AG04450 (cell line): ENCODE measurements at places on chromosomes 11 and 22.

DNA sequence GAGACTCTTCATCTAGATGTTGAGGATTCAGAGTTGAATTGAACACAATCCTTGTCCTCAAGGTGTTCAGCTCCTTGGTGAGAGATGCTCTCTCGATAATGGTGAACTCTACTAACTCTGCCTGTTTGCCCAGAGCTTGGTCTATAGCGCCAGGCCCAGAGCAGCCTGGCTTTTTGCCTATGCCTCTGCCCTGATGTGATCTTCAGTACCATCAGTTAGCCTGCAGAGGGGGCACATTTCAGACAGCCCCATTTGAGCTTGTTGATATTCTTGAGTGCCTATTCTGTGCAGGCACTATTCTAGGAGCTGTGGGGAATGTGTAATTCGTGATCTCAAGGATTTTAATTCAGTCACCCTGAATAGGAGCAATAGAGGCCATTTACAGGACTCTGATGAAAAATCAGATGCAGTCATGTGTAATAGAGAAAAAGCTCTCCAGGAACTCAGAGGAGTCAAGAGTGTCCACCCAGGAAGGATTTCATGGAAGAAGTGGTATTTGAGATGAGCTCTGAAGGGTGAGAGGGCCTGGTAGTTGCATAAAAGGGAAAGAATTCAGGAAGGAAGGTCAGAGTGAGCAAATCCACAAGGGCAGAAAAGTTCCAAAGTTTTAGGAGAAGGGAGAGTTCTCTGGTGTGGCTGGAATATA, 19.3 kb downstream of the GTPBP1 start:
- DNase-seq = no peak

- DNase-seq = no peak
These were observed 82.9 kb upstream of the CRTAM start for GRCh38 chr11:122755409-122755808.

GRCh38 chr11:22197139-22198005, 4.5 kb downstream of the ANO5 start:
- no peak for DNase-seq

DNA sequence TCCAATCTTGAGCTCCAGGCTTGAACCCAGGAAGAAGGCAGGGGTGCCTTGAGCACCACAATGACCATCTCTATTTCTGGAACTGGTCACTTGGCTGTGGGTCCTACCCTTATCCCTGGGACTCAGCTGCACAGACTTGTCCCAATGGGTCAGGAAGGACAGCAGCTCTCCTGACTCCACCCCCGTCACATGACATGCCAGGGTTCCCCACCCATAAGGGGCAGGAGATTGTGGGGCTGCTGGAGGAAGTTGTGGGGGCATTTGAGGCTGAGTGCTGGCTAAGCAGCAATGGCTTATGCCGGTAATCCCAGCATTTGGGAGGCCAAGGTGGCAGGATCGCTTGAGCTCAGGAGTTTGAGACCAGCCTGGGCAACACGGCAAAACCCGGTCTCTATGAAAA, 56.2 kb downstream of the NFAM1 start:
- DNase-seq = no peak

DNA sequence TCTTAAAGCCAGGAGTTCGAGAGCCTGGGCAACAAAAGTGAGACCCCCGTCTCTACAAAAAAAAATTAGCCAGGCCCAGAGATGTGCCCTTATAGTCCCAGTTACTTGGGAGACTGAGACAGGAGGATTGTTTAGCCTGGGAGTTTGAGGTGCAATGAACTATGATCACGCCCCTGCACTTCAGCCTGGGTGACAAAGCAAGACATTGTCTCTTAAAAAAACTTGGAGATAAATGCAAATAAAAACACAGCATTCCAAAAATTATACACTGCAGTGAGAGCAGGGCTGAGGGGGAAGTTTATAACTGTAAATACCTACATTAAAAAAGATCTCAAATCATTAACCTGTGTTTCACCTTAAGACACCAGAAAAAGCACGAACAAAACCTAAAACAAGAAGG, 22.1 kb downstream of the AP2A2 start:
- DNase-seq = no peak

- no peak for DNase-seq
These were observed 92.8 kb downstream of the ARHGAP8 start for GRCh38 chr22:44845191-44845590.

DNA sequence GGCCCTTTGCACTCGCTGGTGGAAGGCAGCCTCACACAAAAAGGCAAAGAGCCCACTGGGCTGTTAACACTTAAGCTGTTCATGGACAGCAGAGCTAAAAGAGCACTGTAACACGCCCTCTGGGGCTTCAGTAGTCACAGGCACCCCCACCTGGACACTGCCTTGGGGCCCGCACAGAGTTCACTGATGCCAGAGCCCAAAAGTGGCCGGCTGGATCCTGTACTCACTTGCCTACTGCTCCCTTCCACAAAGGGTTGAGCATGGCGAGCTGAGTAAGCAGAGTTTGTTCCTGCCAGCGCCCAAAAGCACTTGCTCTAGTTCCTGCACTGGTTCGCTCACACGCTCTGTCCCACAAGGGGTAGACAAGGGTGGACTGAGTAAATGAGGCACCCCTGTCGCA, 78.8 kb downstream of the RELT start:
- no peak for DNase-seq

DNA sequence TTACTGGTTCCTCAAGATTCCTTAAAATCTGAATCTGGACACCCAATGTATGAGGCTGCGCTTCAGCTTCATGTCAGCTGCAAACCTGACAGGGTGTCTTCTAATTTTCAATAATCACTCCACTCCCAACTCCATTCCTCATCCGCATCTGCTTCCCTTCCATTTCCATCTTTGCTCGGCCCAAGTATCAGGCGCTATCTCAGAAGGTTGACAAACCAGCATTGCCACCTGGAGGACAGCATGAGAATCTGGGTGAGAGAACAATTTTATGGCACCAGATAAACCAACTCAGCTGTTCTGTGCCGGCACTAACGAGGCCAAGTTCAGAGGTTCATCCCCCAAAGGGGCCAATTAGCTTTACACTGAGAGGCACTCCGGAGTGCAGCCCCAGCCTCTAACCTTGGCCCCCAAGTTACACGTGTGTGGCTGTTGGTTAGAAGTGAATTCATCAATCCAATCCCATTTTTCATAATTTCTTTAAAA, 79.1 kb upstream of the LMO2 start:
- peak; percentile 4 for DNase-seq

GRCh38 chr11:95121698-95122097, 32.1 kb downstream of the ENDOD1 start:
- no peak for DNase-seq

GRCh38 chr22:31742115-31742514, 7.8 kb downstream of the PRR14L start:
- no peak for DNase-seq

DNA sequence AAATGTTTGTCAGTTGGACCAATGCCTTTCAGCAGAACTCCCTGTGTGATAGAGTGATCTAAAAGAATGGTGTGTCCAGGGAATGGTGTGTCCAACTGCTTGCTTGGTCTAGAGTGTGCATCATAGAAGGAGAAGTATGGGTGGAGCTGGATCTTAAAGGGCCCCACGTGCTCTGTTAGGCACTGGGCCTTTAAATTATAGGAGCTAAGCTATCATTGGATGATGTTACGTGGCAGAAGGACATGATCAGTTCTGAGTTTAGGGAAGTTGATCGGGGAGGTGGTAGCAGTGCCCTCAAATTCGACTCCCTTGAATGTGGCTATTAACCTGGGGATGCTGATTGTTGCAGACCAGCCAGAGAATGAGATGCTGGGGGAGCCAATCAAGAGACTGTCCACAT, 16.4 kb downstream of the STX3 start:
- no peak for DNase-seq

DNA sequence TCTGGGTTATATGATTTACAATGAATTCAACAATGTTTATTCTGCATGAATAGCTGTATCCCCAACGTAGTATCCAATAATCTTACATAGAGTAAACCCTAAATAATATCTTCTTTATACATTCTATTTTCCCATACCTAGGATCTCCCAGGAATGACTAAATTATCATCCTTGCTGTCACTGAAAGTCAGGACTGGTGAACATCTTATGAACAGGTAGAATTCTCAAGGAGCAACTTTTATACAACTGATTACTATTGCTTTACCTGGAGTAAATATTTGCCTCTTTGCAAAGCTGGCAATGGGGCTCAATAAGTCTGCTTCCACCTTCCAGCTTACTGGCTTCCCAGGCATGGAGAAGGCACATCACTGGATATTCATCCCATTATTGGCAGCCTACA, at the start of gene OR51B6:
TSS of gene OR51B6 (plus strand) at position 301 of the 400 bp plus-strand sequence. CDS start at position 301, 0 bp downstream.
- DNase-seq = no peak

GRCh38 chr22:50581950-50582492, 628 bp downstream of the CHKB start:
- DNase-seq = no peak

- no peak for DNase-seq
These were observed 197.3 kb upstream of the FOLH1 start for GRCh38 chr11:49405743-49406142.

DNA sequence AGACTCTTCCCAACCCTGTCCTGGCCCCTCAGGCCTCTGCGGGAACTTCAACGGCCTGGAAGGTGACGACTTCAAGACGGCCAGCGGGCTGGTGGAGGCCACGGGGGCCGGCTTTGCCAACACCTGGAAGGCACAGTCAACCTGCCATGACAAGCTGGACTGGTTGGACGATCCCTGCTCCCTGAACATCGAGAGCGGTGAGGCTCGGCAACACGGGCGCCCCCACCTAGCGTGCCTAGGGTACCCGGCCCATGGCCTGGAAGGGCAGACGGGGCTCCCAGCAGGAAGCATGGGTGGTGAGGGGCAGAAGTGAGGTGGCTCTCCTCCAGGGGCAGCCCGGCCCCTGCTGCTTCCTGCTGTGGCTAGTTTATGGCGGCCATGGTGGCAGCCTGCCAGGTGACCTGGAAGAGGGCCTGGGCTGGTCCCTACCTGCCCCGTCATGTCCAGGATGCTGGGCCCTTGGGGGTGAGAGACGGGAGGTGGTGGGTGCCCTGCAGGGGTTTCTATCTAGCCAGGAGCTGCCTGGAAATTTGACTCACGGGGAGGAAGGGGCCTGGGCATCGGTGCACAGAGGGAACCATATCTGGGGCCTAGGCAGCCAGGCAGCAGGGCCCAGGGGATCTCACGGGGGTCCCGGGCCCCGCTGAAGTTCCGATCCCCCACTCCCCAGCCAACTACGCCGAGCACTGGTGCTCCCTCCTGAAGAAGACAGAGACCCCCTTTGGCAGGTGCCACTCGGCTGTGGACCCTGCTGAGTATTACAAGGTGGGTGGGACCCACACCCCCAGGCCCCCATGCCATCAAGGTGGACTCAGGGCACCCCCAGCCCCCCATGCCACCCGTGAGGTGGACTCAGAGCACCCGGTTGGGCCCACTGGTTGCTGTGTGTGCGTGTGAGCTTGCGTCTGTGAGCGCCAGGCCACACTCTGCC, 9.2 kb downstream of the MUC2 start:
- no peak for DNase-seq

DNA sequence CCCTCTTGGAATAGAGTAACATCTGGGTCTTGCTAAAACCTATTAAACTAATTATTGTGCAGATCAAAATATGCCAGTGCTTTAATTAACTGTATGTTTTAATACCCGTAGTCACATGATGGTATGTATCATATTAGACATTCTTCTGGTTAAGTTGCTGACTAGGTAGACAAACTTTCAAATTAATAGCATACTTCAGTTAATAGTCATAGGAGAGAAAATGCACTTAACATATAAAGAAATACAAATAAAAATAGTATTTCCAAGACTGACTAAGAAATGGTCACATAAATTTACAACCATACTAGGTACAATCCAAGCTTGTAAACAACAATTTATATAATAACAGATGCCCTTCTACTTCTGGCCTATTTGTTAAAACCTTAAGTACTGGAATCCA, 7.6 kb upstream of the EXPH5 start:
- DNase-seq = no peak

- DNase-seq = no peak
These were observed 7.5 kb upstream of the SULT4A1 start for GRCh38 chr22:43869799-43870198.

DNA sequence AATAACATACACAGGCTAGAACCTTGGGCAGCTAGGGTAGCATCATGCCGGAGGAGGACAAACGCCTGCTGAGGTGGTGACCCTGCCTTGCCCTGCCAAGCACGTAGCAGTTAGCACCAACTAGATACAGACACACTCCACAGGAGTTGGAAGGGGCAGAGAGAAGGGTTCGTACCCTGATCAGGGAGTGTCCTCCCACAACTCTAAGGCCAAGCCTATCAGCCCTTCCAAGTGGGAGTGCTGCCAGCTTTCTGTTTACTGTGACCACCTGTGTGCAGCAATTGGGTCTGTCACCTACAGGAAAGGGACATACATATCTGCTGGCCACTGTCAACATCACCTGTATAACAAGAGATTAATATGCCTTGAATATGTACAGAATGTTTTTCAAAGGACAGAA, 1.9 kb upstream of the THAP7 start:
- DNase-seq = no peak

DNA sequence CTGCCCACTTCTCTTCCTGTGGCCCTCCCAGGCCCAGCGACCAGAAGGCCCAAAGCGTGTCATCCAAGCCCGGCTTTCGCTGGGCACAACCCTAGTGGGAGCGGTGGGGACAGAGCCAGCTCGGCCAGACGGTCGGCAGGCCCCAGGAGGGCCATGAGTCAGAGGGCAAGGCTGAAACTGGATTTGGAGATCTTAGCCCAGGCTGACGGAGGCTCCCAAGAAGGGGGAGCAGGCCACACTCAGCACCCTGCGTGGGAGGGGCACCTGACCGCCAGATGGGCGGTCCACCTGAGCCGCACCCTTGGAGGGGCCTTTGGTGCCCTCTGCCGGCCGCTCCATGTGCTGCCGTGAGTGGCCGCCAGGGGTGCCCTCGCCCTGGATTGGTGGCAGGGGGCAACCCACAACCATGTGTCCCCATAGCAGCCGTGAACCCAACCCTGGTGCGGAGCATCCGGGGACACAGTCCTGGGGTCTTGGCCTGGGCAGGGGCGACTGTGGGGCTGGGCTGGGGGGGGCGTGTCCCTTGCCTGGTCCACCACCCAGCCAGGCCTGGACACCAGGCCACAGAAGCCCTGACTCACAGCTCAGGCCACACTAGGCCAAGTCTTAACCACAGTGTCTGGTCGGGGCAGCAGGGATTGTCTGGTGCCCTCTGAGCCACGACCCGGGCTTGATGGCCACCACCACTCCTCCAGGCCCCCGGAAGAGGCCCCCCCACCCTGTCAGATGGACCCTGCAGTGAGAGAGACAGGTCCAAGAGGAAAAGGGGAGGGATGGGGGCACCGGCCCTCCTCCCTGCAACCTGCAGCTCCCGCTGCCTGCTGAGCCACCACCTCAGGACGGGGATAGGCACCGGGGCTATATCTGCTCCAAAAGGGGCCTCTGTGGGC, 19.2 kb upstream of the TALDO1 start:
- no peak for DNase-seq

DNA sequence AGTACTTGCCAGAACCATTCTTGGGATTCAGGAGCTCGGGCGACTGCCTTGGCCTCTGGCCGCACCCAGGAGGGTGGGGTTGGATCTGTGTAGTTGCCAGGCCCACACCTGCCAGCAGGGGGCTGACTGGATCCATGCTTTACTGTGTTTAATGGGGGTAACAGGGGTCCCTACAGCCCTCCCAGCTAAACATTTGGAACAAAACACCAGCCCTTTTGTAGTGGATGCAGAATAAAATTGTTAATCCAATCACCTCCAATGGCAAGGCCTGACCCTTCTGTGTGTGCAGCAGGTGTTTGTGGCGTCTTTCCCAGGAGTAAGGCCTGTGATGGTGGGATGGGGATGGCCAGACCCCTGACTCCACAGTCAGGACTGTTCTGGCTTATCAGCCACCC, 22.5 kb downstream of the SUN2 start:
- DNase-seq = no peak

GRCh38 chr11:67344264-67344663, 9.1 kb downstream of the POLD4 start:
- DNase-seq = no peak

GRCh38 chr11:105538588-105538987, 71.3 kb upstream of the GRIA4 start:
- DNase-seq = no peak
